ENCODE measurements at places on chromosomes 1 and 21.

GRCh38 chr1:187928288-187928687, 1099.5 kb downstream of the PLA2G4A start:
- DNase-seq = no peak

DNA sequence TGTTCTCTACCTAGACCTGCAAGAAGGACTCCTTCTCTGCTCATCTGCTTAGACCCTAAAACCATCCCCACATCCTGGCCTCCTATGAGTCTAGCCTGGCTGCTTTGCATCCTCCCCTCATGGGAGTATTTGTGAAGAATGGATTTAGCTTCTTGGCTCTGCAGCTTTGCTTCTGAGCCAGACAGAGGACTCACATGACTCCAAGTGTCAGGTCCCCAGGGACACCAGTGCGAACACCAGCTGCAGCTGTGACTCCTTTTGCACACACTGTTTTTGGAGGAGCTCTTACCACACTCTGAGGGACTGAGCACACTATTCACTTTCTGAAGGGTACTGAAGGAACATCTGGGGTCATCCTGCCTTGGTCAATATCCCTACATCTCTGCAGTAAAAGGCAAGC, 131.8 kb upstream of the SGIP1 start:
- DNase-seq = no peak

- DNase-seq = no peak
These were observed 7.2 kb downstream of the TFF2 start for GRCh38 chr21:42343556-42343955.

DNA sequence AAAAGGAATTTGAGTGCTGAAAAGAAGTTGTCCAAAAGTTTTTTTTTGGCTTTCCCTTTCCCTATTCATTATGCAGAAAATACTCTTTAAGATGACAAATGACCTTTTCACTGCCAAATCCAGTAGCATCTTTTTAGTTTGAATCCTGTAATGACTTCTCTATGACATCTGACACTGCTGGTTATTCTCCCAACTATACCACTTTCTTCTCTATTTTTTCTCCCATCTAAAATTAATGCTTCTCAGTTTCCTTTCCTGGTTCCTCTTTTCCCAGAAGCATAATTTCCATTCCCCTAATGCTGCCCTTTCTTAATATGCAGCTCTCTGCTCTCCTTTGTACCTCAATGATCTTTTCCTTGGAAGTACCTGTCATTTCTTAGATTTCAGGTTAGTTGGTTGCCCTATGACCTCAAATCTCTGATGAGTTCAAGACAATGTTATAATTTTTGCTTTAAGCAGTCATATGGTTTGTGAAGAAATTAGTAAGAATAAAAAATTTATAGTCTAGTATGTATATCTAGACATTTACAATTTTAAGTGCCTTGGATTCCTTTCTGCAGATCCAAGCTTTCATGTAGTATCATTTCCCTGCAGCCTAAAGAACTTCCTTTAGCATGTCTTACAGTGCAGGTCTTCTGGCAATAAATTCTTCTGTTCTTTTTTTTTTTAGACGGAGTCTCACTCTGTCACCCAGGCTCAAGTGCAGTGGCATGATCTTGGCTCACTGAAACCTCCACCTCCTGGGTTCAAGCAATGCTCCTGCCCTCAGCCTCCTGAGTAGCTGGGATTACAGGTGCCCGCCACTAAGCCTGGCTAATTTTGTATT, 150.8 kb downstream of the CDC42BPA start:
- no peak for DNase-seq

DNA sequence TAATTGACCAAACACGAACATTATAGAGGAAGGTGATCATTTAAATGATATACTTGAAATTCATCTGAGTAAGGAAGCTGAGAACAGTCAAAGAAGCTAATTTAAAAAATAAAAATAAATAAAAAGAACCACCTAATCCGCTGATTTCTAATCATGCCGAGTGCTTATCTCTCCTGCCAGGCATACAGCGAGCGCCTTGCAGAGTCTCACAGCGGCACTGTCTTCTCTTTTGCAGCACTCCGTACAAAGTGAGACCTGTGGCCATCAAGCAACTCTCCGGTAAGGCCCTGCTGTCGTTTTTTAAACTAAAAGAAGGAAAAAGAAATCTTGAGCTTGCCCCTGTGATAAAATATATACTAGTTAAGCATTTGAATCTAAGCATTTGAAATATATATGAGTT, 45.3 kb downstream of the PDE9A start:
- DNase-seq = no peak
